ENCODE measurements at places on chromosomes 7 and 10.

- DNase-seq: no peak
Observed at GRCh38 chr7:8566016-8566415, 132.6 kb downstream of the NXPH1 start.

DNA sequence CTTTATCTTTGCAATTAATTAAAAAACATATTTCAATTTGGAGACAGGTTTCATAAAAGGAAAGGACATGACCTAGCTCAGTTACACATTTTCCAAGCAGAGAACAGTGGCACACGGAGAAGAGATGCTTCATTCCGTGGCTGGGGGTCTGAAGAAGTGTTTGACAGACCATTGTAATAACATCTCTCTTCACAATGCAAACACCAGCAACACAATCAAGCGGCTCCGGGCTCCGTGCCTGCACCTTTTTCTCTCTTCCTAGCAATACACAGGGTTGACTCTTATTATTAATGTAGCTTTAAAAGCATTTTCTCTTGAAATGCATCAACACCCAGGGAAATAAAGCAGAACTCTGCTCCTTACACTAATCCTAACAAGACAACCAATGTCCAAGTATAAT is 261.0 kb upstream of the AOAH start:
- no peak for DNase-seq

DNA sequence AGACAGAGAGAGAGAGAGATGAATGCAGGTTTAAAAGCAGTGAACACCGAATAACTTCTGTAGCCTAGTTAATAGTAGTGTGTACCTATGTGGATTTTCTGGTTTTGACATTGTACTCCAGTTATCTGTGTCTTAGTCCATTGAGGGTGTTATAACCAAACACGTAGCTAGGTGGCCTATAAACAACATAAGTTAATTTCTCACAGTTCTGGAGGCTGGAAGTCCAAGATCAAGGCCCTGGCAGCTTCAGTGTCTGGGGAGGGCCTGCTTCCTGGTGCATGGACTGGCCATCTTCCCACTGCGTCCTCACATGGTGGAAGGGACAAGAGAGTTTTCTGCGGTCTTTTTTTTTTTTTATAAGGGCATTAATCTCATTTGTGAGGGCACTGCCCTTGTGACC is 23.5 kb downstream of the AOC1 start:
- DNase-seq: no peak

DNA sequence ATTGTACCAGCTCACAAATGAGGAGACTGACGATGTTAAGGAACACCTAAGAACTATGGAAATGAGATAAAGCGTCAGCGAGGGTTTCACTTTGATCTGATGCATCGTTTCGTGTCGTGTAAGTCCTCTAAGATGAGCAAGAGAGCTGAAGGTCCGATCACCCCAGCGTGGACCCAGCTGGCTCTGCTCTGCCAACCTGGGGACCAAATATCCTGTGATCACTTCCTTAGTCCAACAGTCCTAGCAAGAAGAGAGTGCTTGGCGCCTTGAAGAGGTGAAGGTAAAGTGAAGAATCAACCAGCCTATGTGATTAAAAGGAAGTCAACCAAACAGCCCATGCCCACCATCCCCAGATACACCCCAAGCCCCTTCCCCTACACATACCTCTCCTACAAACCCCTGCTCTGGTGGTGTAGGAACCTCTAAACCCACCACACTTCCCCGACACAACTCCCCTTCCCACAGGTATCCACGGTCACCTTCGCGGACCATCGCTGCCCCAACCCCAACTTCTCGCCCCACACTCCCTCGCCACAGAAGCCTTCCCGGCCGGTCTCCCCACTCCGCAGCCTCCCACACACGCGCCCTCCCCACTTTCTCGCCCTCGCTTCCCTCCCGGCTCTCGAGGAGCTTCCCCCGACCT is 722 bp downstream of the UPF2 start:
- peak; percentile 17 for DNase-seq

DNA sequence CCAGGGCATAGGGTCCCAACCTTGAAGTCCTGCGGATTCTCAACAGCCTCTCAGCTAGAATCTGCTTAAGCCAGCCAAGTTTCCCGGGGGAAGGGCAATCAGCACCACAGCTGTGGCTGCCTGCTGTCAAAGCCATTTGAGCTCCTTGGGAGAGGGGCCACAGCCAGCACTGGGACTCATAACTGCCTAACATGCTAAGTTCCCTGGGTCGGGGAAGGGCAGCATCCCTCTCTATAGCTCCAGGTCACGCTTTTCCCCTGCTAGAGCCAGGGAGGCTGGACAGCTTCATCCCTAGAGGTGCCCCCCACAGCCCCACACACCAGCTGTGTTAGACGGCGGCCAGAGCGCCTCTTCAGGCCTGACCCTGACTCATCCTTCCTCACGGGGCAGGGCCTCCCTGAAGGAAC is 49.6 kb upstream of the PDE1C start:
- no peak for DNase-seq

Data from suppressor macrophage (primary cell).